ENCODE measurements at places on chromosomes 6 and 20.
A peak's percentile ranks its signal among the peaks of the same experiment; 100 is the strongest.

- no peak for DNase-seq
Measured at GRCh38 chr20:51462566-51463276, 79.8 kb downstream of the NFATC2 start.

DNA sequence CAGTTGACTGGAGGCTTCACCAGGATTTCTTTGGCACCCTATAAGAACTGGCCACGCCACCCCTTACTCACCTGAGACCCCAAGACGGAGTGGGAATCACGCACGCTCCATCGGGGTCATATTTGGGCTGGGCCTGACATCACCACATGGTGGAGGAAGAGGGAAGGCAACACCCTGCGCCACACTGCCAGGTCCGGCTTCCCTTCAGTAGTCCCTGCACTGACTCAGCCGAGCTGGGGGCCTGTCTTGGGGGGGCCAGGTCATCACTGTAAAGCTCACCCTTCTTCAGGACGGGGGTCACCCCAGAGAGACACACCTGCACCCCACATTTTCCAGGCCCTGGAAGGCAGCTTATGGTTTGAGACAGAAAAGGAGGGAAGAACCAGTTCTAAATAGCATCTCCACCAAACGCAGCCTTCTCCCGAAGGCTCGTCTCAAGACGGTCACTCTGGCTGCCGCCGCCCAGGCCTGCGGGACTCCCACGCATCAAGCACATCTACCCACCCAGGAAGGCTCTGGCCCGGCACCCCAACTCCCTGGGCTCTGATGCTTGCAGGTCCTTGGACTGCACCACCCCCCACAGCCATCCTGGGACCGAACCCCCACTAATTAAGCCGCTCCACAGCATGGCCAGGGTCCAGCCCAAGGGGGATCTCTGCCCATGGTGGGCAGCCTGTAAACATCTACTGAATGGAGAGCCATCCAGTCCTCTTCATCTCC lies 51.8 kb downstream of the GINS1 start:
- DNase-seq = no peak

DNA sequence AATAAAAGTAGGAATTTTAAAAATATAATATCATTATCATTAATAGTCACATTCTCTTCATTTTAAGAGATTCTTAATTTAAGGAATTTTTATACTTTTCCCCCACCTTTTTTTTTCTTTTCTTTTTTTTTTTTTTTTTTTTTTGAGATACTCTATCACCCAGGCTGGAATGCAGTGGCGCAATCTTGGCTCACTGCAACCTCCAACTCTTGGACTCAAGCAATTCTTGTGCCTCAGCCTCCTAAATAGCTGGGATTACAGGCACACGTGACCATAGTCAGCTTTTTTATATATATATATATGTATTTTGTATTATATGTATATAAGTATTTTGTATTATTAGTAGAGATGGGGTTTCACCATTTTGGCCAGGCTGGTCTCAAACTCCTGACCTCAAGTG lies 457.7 kb downstream of the CDKAL1 start:
- DNase-seq = no peak

DNA sequence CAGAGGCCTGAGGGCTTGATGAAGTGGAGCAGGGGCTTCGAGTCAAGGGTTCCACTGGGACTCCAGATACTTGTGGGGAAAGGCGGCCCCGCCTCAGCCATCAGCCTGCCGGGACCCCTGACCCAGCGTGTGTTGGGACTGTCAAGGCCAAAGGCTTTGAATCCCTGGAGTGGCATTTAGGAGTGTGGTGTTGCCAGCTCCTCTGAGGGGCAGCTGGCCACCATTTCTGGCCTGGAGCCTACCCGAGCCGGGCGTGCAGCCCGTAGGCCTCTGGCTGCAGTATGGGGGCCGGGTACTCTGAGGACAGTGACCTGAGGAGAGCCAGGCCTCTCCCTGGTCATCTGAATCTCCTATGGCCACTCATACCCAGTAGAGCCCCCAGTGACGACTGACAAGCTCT lies 40.0 kb downstream of the RRBP1 start:
- DNase-seq = no peak

DNA sequence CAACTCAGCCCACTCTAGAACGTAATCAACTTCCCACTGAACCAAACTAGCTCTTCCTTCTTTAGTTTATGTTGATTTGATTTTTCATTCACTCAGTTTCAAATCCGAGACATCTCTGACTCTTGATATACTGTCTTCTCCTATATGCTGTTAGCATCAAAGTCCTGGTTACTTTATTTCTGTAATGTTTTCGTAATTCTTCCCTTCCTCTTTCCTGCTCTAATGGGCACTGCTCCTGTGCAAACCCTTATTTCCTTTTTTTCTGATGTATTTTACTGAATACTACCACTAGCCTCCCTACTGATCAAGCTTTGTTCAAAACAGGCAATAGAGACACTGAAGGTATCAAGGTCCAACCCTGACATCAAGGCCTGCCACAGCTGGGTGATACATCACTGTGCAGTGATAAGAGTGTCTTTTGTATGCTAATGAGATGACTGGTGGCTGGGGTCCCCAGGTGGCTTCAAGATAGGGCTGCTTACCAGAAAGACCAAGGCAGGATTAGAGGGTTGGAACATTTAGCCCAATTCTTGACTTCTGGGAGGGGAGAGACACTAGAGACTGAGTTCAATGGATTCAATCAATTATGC lies 95.2 kb downstream of the KIF13A start:
- DNase-seq = no peak

DNA sequence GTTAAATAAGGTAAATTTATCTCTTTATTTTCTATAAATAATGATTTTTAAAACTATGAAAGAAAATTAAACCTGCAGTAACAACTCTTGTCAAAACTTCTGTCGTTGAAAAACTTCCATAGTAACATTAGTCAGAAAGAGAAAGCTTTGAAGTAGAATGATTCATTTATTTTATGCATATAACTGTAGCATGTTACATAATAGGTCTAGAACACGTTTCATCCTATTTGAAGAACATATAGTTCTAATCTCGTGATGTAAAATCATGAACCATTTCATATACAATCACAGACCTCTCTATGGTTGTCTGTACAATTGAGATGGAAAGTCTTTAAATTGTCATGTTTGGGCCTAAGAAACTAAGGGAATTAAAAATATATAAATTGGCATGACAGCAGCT lies 61.3 kb upstream of the MYLIP start:
- DNase-seq = no peak

- no peak for DNase-seq
Measured at GRCh38 chr20:5168651-5169396, 42.0 kb downstream of the CDS2 start.

DNA sequence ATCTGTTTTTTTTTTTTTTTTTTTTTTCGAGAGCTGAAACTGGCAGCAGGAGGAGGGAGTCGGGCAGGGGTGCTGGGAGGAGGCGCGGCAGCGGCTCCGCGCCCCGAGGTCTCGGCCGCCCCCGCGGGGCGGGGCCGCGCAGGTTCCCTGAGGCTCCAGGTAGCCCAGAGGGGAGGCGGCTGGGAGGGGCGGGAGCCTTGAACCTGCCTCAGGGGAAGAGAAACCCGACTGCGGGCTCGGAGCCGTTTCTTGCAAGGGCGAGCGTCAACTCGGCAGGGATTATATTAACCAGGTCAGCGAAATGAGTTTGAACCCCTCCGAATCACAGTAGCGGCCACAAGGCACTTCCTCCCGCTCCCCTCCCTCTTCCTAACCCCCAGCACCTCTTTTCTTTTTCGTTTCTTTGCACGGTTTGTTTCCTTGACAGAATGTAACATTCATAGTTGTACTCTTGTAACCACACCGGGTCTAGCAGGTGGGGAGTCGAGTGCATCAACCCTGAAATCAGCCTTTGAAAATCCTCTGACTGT lies 2.0 kb downstream of the MYB start:
- DNase-seq = peak; percentile 74
